Stimulated activated CD4-positive, alpha-beta T cell treated with anti-CD3 and anti-CD28 coated beads, Interleukin-1b, Interleukin-23, amount 100 ng/mL, for 1 hour (primary cell): ENCODE measurements at places on chromosomes 3 and 15.

DNA sequence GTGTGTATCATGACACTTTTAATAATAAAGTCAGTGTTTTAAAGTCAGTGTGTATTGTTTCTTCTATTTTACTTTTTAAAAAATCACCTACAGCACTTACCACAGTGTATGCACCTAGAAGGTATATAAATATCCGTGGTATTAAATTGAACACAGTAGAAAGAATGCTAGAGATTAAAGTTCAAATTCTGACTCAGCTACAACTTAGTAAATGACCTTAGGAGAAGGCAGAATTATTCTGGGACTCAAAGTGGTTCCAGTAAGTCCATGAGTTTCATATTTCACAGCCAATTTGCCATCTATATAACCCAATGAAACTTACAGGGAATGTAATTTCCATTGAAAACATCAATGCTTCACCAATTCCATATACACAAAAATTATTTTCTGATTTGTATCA is 52.7 kb upstream of the MAP4 start:
- no peak for DNase-seq

DNA sequence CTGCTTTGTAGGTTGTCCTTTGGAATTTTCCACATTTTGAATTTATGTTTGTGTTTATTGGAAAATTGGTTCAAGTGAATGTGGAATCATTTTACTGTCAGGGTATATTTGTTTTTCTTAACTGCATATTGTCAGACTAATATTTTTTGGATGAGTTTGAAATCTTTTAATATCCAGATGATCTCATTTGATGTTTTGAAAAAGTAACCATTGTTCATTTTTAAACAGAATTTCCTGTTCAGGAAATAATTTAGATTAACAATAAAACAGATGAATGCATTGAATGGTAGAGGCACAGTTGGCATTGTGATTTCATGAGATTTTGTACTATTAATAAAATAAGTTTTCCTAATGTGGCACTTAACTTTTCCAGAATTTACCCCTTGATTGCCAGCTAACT is 15.5 kb downstream of the TRAK1 start:
- no peak for DNase-seq

DNA sequence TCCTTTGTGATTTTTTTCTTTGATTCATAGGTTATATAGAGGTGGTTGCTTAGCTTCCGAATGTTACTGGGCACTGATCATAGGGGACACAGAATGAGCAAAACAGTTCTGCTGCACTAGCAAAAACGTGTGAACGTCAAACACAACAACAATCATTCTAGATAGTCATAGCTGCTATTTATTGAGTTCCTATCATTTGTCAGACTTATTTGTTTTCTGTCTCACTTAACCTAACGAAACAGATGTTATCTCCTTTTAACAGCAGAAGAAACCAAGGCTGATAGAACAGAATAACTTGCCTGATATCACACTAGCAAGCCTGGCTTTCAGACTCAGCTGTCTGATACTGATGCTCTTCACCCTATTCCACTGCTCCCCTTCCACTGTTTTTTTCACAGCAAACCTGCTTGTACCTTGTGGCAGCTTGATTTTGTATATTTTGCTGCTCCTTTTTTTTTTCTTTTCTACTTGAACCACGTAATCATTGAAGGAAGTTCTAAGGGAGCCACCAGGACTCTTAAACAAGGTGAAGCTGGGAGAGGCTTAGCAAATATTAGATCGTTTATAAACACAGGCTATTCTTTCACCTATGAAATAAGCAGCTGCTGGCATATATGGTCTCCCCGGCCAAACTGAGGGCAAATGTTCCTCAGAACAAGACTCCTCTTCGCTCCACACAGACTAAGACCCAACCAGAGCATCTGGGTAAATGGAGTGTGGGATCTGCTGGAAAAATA is 78.8 kb downstream of the MCF2L2 start:
- no peak for DNase-seq

DNA sequence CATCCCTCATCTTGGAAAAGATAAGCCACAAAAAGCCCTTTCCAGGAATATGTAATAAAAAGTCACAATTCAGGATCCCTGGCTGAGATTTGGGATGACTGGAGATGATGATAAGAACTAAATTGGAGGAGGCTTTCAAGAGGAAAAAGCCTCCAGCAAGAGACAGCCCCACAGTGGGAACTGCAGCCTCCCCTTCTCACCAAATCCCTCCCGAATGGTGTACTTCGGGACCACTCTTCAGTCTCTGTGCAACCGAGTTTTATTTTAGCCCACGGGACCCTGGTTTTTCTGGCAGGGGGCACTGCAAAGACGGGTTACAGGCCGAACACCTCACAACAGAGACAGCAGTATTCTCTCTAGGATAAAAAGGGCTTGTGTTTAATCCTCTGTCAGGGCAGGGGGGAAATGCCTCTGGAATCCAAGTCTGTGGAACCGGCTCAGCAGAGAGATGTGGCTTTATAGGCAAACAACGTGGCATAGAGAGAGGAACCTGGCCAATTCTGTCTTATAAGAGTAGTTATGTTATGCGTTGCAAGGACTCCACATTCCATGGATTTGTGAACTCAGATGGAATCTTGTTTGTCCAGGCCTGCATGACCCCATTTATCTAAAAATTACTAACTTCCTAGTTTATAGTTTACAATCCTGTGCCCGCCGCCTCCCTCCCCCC is 1.2 kb upstream of the LMCD1 start:
- no peak for DNase-seq

GRCh38 chr15:22808240-22808639 is 21.8 kb downstream of the NIPA1 start:
- DNase-seq, result no peak

GRCh38 chr3:169454060-169454317 is 209.5 kb downstream of the MECOM start:
- DNase-seq, result no peak

GRCh38 chr3:123464211-123464610 is 15.3 kb upstream of the ADCY5 start:
- no peak for DNase-seq

DNA sequence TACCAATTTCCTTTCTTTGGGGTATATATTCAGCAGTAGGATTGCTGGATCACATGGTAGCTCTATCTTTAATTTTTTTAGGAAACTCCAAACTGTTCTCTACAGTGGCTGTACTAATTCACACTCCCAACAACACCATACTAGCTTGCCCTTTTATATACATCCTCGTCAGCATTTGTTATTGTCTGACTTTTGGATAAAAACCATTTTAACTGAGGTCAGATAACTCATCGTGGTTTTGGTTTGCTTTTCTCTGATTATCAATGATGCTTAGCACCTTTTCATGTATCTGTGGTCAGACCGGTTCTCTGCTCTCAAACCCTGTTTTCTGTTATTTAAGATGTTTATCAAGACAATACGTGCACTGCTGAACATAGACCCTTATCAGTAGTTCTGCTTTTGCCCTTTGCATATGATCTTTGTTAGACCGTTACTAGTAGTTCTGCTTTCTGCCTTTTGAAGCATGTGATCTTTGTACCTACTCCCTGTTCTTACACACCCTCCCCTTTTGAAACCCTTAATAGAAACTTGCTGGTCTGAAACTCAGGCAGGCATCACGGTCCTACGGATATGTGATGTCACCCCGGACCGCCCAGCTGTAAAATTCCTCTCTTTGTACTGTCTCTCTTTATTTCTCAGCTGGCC is 474.3 kb downstream of the RSL24D1 start:
- no peak for DNase-seq

- DNase-seq, result no peak
These were observed 6.7 kb downstream of the KBTBD13 start for GRCh38 chr15:65083262-65083701.

DNA sequence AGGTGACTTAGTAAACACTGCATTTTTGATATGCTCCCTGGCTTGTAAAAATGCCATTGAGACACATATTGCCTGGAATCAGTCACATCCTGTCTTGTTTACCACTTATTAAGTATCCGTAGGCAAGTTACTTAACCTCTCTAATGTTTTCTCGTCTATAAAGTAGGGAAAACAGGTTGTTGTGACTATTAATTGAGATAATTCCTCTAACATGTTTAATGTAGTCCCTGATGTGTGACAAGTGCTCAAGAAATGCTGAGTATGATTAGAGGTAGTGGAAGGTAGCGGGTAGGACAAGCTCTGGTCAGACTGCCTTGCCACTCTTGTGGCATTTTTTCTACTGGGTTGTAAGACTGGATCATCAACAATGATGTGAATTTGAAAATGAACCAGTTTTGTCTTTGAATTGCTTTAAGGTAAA is 54.1 kb downstream of the NFKBIZ start:
- DNase-seq, result no peak

GRCh38 chr15:59028387-59028955 is 41.0 kb downstream of the RNF111 start:
- no peak for DNase-seq
